ENCODE measurements at places on chromosomes 4 and X. TPM values are rescaled to one million over a fixed set of nuclear protein-coding genes. Genes with fewer than 3 reads are reported as not detected.

The CYLC1 gene
- polyA plus RNA-seq: not detected

The PASD1 gene
- not detected for polyA plus RNA-seq

- DNase-seq: no peak
- H3K4me1 ChIP-seq: no peaks in the 10 kb centered on the region
- no peak overlapping the region for H3K4me3 ChIP-seq
- no peak overlapping the region for H3K27ac ChIP-seq
Measured at GRCh38 chrX:46311581-46312120, 233.6 kb downstream of the ZNF674 start.

The MAGEA10 gene
- not detected for polyA plus RNA-seq

- no peak overlapping the region for H3K4me3 ChIP-seq
- peaks cover 7% of the 10 kb centered on the region for H3K36me3 ChIP-seq
- H3K4me1 ChIP-seq: peaks cover 3% of the 10 kb centered on the region
- peak overlapping the region; percentile 76 for H3K27ac ChIP-seq
Measured at GRCh38 chrX:150508018-150508417, 60.4 kb upstream of the MTM1 start.

- no peaks in the 10 kb centered on the region for H3K36me3 ChIP-seq
- H3K4me3 ChIP-seq: no peak overlapping the region
- H3K27me3 ChIP-seq: no peaks in the 10 kb centered on the region
- no peaks in the 10 kb centered on the region for H3K4me1 ChIP-seq
- DNase-seq: no peak
Measured at GRCh38 chrX:3950373-3950772, 236.9 kb upstream of the PRKX start.

DNA sequence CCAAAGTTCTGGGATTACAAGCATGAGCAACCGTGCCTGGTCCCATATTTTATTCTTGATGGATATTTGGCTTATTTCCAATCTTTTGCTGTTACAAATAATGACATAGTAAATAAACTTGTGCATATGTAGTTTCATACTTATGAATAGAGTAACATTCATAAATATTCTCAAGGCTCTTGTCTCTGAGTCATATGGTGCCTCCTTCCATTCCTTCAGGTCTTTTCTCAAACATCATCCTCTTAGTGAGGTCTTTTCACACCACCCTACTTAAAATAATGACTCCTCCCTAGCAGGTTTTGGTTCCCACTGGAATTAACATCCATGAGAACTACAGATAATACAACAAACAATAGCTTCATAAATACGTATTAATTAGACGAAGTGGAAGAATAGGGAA is 416.6 kb downstream of the IQCM start:
- no peak overlapping the region for H3K27ac ChIP-seq
- peaks cover 6% of the 10 kb centered on the region for H3K4me1 ChIP-seq
- no peaks in the 10 kb centered on the region for H3K27me3 ChIP-seq
- no peak overlapping the region for H3K4me3 ChIP-seq

The RAB40AL gene
- polyA plus RNA-seq: not detected
